ENCODE measurements at places on chromosomes 7 and 10.

DNA sequence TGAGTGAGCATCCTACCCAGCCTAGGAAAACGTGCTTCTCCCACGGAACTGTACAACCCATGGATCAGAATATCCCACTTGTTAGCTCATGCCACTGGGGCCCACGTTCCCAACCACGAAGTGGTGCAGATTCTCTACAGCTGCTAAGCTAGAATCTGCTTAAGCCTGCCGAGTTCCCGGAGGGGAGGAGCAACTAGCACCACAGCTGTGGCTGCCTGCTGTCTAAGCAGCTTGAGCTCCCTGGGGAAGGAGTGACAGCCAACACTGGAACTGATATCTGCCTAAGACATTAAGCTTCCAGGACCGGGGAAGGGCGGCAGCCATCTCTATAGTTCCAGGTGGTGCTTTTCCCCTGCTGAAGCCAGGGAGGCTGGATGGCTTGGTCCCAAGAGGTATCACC, 334.7 kb upstream of the CHRM2 start:
- DNase-seq = no peak

DNA sequence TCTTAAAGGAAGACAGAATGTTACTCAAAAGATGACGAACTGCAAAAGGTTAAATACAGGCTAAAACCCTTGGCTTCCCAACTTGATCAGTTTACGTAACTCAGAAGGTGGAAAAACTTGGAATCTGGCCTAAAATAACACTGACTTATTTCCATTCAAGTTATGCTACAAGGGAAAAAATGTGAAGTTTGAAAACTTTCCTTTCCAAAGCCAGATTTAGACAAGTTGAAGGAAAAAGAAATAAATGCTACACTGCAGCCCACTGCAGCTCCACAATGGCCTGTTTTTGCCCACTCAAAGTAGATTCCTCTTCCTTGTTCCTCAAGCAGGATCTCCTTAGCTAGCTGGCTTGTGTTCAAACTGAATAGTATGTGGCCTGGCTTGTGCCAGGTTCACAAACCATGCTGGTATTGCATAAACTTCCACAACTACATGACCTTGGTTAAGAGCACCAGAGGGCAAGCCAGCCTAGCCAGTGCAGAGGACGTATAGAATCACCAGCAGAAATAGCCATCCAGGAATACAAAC, 166.2 kb downstream of the CPEB3 start:
- peak; percentile 77 for DNase-seq

DNA sequence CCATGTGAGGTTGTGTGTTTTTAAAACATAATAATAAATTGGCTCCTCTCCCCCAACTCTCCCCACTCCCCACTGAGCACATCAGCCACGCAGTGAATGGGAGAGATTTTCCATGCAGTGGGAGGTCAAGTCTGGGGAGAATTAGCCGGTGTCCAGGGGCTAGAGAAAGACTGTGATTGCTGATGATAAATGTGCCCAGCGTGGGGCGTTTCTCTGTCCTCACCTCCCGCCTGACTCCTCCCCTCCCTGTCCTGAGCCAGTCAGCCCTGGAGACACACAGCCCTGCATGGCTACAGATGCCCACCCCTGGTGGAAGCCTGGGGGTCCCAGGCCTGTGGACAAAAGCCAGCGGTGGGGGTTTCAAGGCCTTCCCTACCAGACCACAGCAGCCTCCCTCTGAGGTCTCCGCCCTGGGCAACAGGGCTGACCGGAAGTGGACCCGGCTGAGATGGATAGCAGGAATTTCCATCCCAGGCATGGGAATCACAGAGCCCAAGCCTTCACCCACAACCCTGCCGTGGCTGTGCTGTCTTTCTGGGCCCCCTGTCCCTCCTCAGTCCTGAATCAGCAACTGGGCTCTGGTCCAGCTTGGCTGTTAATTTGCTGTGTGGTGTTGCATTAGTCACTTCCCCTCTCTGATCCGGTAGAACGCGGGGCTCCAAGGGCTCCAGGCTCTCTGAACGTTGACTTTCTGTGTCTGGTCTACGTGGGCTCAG, 46.8 kb upstream of the SLC29A3 start:
- DNase-seq = no peak

DNA sequence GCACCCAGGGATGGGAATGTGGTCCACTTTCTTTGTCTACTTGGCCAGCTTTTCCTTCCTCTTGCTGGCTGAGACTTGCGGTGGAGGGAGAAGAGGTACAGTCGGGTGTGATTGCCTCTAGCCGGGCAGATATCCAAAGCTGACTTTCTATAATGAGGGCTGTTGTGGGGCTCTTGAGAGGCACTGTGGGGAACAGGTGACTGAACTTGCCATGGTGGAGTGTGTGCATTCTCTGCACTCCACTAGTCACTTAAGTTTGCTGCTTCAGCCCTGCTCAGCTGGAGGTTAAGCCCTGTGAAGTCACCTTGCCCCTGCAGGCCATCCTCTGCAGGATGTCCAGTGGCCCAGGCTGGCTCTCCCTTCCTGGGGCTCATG, 116.6 kb downstream of the AOAH start:
- no peak for DNase-seq

DNA sequence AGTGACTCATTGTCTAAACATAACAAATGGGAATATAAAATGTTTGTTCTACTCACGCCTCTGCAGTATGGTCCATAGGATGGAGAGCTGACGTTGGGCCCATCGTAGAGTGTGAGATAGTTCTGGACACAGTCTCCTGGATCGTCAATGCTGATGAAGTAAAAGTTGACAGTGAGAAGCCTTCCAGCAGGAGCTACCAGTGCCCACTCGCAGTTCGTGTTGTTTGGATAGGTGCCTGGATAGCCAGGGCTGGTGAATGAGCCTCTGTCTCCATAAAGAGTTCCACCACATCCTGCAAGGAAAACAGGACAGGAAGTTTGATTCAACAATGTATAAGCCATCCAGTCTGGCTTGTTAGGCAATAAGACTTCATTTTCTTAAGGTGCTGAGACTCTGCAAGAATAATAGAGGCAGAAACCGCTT, 79.6 kb downstream of the OR13A1 start:
- DNase-seq = no peak

GRCh38 chr10:49213211-49213610, 25.0 kb upstream of the TMEM273 start:
- no peak for DNase-seq

GRCh38 chr10:132064771-132065437, 842 bp upstream of the JAKMIP3 start:
- DNase-seq = no peak

DNA sequence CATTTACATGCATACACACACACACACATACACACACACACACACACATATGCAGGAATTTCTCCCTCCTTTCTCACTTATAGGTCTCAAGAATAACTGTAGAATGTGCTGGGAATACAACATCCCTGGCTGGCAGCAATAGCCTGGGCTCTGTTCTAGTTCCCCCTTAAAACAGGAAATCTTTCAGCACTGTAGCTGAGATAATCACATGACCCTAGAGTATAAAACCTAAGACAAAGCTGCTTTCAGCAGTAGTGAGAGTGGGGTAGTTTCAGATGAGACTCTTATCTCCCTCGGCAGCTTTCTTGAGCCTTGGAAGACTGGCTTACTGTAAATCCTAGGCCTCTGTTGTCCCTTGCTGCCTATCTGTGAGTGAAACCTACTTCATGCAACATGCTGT, 137.4 kb upstream of the AKR1E2 start:
- DNase-seq = no peak

- DNase-seq = no peak
These were observed 51.8 kb downstream of the TMEM209 start for GRCh38 chr7:130153211-130153908.

DNA sequence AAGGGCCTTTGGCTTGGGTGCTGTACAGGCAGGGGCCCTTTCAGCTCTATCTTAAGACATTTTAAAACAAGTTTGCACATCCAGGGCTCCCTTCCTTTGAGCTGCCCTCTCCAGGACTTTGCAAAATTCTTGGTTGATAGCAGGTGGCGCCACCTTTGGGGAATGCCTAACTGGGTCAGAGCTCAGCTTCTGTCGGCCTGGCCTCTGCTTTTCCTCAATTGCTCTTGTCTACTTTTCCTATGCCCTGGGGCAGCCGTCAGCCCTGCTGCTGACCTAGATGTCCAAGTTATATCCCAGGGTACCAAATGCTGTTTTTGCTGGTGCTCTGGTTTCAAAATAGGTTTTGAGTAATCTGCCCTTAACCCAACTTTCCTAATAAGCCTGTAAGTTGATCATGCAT, 65.8 kb downstream of the APBB1IP start:
- no peak for DNase-seq

GRCh38 chr7:43513251-43513650, 69.7 kb upstream of the STK17A start:
- no peak for DNase-seq

DNA sequence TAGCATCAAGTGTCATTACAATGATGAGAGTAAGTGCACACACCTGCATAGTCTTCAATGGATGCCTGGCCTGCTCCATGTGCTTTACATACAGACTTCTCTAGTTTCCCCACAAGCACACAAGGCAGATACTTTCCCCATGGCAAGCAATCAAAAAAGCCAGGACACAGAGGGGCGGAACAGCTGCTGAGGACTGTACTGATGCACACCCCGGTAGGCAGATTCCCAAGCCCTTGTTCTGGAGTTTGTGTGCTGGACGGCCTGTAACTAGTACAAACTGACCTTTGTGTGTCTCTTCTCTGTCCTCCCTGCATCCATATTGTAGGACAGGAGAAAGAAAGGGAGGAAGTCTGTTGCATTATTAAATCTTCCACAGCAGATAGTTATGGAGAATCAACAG, 25.8 kb downstream of the UBE2D4 start:
- DNase-seq = no peak

DNA sequence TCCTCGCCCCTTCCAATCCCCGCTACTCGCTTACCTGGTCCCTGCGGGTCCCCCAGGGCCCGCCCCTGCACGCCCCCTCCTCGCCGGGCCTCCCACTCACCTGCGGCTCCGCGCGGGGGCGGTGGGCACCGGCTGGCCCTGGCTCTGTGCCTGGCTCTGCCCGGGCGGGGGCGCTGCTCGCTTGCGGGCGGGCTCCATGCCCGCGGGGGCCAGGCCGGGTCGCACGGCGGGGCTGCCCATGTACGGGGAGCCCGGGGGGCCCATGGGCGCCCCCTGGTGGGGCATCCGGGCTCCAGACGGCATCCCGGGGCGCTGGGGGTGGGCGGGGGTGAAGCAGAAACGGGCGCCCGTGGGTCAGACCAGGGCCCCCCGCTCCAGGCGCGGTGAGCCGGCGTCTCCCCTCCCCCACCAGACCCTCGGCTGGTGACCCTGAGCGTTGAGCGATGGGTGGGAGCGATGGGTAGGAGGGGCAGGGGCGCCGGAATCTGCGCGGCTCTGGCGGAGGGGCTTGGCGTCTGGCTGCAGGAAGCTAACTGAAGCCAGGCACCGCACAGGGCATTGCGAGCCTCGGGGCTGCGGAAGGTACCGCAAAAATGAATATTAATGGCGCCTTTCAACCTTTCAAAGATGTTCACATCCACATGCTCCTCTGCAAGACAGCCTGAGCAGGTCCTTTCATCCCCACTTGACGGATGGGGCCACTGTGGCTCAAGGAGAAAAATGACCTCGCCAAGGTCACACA, 3.0 kb downstream of the SMARCD3 start:
- DNase-seq = no peak

- DNase-seq = no peak
These were observed 22.3 kb downstream of the COX15 start for GRCh38 chr10:99709480-99710229.

DNA sequence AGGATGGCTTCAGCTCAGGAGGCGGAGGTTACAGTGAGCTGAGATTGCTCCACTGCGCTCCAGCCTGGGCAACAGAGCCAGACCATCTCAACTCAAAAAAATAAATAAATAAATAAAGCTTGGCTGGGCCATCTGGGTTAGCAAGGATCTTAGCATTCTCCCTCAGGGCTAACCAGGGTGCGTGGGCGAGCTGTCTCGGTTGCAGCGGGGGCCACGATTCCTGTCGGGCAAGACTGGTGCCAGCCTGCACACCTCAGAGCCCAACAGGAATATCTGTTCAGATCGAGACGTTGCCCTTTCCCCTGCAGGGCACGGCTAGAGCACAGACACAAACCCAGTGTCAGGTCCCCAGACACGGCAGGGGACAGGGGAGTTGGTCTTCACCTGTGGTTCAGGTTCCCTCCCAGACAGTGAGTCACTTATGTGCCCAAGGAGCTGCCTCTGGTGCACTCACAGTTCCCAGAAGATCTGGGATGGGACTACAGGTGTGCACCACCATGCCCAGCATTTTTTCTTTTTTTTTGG, 75.5 kb upstream of the GTF2I start:
- no peak for DNase-seq

- DNase-seq = no peak
These were observed 160.1 kb downstream of the EXOC4 start for GRCh38 chr7:133412942-133413341.

DNA sequence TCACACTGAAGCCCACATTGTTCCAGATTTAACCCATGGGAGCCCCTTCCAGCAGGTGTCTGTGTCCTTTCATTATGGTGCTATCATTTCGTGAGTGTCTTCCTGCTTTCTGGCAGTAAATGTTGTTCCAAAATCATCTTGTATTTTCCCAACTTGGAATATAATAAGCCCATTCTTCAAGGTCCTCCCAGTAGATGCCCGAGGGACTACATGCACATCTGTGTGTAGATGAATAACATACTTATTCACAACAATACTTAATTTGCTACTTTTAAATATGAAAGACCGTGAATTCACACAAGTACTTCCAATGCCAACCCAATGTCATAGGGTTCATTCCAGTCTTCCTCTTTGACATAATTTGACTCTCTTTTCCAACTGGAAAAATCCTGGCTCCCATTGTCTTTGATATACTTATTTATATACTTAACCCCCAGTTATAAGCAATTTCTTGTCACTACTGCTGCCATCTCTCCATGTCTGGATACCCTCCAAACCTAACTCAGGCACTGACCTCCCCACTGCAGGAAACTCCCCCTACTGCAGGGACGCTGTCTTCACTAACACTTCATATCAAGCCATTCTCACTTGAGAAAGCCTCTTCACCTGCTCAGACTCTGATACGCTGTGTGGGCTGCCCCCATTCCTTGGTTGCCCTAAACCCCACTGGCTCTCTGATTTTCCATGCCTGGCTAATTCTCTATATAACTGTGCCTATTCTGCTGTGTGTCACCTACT, 1119.2 kb downstream of the CNTNAP2 start:
- no peak for DNase-seq

DNA sequence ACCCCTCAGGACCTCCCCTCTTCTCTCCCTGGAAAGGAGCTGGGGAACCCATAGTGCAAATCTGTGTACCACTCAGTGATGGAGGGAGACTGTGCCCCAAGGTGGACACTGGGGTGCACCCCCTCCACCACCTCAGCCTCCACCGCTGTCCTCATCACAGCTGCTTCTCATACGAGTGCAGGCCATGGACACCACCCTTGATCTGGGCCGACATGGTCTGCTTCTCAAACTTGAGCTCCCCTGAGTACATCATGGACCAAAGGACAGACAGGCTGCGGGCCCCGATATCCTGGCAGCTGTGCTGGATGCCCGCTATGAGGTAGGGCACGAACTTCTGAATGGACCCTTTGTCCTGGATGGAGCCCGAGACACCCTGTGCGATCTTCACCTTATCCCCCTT, 142.6 kb upstream of the KCNMA1 start:
- no peak for DNase-seq
